ENCODE measurements at places on chromosomes 3 and 15.

DNA sequence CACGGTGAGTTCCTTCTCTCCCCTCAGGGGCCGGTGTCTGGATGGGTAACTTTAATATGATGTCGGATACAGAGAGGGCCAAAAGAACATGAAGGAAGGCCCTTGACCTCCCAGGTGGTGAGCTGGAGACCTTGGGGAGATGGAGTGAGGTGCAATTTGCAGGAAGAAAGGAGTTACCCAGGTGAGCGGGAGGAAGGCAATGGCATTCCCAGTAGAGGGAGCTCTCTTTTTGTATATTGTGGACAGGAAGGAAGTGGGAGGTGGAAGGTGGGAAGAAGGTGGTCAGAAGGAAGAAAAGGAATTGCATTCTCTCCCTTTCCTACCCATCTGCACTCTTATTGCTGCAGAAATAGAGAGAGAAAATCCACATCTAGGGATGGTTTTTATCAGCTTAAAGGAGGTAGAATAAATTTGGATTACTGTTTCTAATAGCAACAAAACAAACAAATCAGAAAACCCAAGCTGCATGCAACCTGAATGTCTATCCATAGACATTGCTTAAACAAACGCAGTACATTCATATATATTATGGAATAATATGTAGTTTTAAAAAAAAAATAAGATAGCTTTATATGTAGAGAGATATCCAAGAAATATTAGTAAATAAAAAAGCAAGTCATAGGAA lies 169.0 kb upstream of the TSC22D2 start:
- DNase-seq: no peak

GRCh38 chr3:8997151-8997550 lies 33.9 kb upstream of the RAD18 start:
- DNase-seq: no peak

DNA sequence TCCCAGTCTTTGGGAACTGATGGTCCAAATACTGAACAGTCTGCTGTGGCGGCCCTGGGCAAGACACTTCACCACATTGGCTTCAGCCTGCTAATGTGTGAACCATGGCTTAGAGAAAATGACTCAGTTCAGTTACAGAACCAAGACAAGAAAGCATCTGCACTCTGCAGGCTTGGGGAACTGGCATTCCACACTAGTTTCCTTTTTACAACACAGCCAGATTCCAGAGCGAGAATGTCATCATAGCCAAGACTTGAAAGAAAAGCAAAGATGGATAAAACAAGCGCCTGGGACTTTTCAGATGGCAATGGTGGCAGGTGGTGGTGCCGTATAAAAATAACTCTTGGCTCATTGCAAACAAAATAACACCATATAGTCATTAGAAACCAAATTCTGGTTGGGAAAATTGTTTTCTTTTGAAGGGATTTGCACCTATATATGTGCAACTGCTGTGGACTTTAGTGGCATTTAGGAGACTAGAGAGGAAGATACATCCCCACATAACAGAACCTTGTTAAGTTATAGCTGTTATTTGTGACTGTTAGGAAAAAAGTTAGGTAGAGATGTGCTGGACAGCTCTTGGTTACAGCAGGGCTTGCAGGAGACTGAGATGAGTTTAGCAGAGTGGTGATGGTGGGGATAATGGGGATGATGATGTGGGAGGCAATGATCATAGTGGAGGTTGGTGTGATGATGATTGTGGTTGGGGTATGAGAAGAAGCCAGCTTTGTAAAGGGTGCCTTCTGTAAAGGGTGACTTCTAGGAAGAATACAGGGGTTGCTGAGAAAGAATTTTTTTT lies 273.6 kb downstream of the THRB start:
- no peak for DNase-seq

DNA sequence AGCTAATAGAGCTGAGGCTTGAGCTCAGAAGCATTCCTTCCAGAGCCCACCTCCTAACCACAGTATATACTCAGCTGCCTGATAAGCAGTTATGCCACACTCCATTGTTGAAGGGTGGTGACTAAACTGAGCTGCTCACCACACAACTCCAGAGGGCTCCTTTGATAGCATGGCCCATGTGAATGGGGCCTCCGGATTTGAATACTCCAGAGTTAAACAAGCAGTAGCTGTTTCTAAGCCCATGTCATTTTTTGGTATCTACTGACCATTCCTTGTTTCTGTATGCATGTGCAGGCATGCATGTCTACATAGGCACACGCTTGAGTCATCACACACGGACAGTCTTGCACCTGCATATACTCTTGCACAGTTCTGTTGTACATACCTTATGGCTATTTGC lies 28.9 kb downstream of the IGSF10 start:
- DNase-seq: no peak

- DNase-seq: no peak
Measured at GRCh38 chr3:16944356-16944755, 59.6 kb downstream of the PLCL2 start.

- DNase-seq: no peak
Measured at GRCh38 chr3:150778793-150779401, 15.9 kb upstream of the SIAH2 start.

DNA sequence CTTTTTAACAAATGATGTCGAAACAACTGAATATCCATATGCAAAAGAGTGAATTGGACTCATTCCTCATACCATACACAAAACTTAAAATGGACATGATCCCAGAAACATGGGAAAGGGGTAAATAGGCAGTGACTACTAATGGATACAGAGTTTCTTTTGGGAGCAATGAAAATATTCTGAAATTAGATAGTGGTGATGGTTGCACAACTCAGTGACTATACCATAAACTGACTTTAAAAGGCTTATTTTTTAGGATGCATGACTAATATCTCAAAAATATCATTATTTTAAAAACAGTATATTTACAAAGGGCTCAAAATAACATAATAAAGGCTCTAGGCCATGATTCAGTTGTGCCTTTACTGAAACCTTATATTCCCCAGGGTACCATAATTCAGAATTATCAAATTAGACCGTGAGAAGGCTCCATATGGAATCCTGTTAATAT lies 16.3 kb upstream of the ATP13A3 start:
- no peak for DNase-seq

DNA sequence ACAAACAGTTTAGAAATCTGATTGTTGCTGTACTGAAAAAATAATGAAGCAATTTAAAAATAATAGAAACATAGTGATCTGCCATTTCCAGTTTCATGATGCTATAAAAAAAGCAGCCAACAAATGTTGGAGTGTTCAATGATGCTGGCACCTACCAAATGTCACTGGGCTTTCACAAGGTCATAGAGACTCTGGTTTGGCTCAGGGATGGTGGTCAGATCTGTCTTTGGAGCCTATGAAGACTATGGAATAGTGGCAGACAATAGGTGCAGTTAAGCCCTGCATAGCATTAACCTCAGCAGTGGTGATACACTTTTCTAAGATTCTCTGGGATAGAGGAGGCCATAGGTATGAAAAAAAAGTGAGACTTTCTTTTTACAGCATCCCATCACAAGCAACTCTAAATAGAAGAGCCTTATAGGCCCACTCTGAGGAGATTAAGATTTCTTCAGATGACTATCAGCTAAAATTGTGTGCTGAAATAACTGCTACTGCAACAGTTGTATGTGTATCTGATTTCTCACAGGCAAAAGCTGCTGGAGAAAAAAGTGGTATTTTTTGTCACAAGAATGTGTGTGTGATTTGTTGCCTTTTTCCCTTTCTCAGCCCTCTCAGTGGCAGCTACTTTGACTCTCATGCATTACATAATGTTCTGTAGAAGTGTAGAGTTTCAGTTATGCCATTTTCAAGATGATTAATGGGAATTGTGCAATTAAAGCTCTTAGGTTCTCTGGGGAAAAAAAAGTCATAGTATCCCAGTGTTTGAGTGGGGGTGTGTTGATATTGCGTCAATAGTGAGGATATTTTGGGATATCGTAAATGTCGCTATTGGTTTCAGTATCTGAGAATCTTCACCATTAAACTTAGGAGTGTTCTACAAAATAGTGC lies 137.4 kb downstream of the MBNL1 start:
- DNase-seq: peak; percentile 34

GRCh38 chr3:64345371-64345770 lies 120.1 kb upstream of the PRICKLE2 start:
- DNase-seq: no peak

DNA sequence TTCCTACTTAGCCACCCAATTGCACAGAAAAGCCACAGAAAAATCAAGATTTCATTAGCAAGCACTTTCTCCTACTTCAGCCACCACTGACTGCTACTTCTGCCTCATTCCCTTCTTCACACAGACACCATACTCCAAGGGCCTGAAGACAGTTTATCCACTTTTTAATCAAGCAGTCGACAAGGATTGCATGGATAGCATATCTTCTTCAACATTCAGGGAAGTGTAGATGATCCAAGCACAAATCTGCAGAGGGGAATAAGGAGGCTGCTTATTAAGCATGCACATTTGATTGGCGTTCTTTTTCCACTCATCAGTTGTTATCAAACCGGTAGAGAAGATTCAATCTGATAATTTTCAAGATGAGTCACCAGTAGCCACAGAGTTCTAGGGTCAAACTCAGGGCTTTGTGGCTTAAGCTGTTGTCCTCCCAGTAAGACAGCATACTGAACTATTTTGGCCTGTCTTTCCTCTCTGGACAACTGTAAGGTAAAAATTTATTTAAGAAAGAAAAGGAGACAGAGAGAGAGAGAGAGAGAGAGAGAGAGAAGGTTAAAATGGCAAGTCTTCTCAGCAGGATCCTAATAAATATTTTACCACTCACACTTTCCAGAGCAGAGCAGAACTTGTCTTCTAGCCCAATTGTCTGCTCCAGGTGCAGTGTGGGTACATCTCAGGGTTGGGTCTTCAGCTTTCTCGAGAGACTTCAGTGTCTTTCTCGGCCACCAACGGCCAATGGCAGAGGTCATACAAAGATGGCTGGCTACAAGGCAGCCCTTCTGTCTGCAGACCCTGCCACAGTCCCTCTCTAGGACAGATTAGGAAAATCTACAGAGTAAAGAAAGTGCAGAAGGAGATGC lies 80.6 kb upstream of the BHLHE40 start:
- no peak for DNase-seq

- DNase-seq: no peak
Measured at GRCh38 chr3:140428380-140428779, 249.5 kb upstream of the TRIM42 start.

DNA sequence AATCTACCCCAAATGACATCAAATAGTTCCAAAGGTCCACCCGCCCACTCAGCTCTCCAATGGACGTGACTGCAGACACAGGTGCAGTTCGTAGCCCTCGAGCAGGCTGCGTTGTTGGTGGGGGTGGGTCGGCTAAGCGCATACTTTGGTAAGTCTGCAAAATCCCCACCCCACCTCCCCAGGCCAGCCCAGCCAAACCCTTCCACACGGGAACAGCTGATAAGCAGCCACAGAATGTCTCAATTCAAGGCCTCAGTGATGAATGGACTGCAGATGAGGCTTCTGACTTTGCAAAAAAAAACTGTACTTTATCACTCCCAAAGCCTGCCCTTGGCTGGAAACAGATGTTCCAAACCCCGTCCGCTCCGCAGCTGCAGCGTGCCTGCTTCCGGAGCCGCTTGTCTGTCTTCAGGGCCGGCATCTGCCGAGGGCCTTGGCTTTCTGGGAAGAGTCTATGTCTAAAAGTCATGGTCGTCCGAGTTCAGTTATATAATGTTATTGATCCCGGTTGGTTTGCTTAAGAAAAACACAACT lies 38.2 kb downstream of the PCSK6 start:
- DNase-seq: no peak

- DNase-seq: no peak
Measured at GRCh38 chr3:159978918-159979703, 9.5 kb upstream of the IL12A start.

GRCh38 chr3:33505027-33505426 lies 64.8 kb upstream of the UBP1 start:
- no peak for DNase-seq

DNA sequence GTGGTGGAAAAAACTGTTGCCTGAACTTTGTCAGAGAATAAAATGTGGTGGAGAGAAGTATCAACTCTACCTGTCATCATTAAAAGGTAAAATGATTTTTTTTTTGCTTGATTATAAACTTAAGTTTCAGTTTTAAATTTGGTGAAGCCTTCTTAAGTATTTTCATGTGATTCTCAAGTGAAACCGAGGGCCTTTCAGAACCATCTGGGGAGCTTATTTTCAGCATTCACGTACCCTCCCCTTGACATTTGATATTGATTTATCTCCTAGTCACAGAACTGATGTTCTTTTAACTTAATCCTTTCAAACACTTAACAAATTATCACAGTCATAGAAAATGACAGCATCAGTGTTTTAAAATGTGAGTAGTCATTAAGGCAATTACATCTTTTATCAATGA lies 38.5 kb downstream of the HPS3 start:
- DNase-seq: no peak

GRCh38 chr3:53113293-53114010 lies 16.8 kb downstream of the RFT1 start:
- no peak for DNase-seq

- no peak for DNase-seq
Measured at GRCh38 chr15:59020322-59020721, 32.9 kb downstream of the RNF111 start.
